ENCODE measurements at places on chromosomes 7 and 10. TPM values are rescaled to one million over a fixed set of nuclear protein-coding genes. Genes with fewer than 3 reads are reported as not detected.

DNA sequence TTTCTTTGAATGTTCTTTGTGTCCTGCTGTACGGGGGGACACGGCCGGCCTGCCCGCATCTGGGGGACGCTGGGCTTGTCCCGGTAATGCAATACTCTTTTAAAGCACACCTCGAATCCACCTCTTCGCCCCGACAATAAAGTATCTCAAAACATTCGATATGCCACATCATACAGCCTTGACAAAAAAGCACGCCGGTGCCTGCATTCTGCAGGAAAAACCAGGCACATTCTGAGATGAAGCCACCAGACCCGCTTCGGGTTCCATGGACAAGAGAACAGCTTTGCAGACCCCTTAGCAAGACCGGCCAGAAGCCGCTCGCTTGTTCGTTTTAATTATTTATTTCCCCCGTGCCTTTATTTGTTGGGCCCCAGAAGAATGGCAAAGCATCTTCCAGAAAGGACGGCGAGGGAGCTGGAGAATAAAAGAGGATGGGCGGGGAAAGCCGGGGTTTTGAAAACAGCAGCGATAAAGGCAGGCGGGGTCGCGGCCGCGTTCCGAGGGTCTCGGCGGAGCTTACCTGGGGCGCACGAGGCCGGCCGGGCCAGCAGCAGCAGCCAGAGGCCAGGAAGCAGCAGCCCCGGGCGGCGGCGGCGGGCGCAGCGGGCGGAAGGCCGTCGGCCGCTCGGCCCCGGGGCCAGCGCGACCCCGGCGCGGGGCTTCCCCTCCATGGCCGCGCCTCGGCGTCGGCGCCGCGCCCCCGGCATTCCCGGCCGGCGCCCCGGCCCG lies 462 bp downstream of the KIAA1549 start:
- DNase-seq: no peak

The SHOC2 gene
- polyA plus RNA-seq: 33.3 TPM

DNA sequence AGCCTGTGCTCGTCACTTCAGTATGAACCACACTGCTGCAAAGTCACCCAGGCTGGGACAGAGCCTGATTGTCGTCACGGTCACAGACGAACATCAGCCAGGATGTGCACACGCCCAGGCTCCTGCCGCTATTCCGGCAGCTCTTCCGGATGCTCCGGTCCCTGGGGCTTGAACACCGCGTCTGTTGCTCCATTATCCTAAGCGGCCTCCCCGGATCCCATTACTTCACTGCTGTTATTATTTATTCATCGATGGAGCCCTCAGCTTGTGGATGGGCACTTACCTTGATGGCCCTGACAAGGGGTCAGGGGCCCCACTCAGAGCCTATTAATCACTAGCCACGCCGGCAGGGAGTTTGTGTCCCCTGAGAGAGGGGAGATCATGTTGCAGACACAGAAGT lies 120.8 kb upstream of the PCBD1 start:
- DNase-seq: no peak

The SPDYE9 gene
- 0.06 TPM for polyA plus RNA-seq

The PARD3 gene
- polyA plus RNA-seq: 34.4 TPM

- no peak for DNase-seq
Observed at GRCh38 chr7:46387646-46388045, 466.6 kb upstream of the IGFBP3 start.

DNA sequence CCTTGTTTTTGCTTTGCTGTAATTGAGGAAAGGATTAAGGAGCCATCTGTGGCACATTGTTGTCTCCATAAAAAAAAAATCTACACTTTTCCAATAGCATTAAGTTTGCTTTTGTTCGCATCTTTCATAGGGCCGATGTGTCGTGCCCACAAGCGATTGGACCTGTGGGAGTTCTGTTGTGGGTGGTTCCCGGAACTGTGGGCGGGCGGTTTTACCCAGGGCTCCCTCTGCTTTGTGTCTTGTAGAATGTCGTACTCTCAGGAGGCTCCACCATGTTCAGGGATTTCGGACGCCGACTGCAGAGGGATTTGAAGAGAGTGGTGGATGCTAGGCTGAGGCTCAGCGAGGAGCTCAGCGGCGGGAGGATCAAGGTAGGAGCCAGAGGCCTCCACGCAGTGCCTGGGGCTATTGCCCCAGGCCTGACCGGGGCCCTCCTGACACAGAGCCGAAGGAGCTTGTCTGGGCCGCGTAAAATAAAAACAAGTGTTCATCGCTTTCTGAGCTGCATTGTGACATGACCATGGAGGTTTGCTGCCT lies 92.4 kb downstream of the ACTR3B start:
- DNase-seq: no peak

The CHRM2 gene
- 85.6 TPM for polyA plus RNA-seq

DNA sequence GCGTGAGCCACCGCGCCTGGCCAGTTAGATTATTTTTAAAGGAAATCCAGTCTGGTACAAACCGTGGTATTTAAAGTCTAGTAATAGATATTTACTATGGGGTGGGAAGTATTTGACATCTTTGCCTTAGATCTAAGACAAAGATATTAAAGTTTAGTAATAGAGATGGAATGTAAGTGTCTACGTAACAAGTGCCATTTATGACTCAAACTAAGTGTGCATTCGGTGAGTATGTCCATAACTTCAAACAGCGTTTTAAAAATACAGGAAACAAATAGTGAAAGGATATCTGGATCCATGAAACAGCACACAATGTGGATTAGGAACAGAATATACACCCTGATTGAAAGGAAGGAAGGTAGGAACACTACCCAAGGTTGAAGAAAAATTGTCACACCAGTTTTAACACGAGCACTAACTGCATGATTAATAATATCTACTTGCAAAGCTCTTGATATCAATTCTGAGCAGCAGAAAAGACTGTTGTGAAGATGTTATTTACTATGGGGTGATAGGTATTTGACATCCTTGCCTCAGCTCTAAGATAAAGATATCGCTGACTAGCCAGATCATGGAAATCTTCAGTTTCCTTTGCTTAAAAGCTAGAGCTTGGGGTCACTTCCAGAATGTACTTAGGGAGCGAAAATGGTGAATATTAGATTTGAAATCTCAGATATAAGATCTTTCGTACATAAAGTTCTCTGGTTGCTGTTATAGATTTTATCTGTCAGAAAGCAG lies 48.7 kb downstream of the EPC1 start:
- DNase-seq: peak; percentile 23

The GIMAP5 gene
- not detected for polyA plus RNA-seq

- peak; percentile 26 for DNase-seq
Observed at GRCh38 chr10:74244097-74244685, 93.2 kb downstream of the ADK start.

DNA sequence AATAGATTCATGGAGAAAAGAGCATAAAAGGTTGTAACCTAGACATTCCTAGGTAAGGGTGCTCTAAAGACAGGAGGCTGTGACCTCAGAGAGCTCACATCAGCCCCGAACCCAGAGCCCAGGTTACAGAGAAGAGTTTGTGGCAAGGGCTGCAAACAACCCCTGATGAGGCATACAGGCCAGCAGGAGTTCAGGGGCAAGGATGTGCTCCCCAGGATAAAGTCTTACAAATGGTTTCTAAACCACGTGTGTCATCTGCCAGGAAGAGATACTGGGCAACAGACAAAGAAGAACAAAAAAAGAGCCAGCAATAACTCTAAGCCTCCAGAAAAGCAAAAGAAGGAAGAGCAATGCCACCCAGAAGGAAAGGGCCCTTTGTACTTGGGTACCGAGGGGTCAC lies 27.7 kb downstream of the NCAPG2 start:
- no peak for DNase-seq

The TEX47 gene
- not detected for polyA plus RNA-seq

The EIF5AL1 gene
- polyA plus RNA-seq: 1.4 TPM

- no peak for DNase-seq
Observed at GRCh38 chr10:1376384-1376945, 320.3 kb downstream of the WDR37 start.

The VAX1 gene
- polyA plus RNA-seq: not detected

- no peak for DNase-seq
Observed at GRCh38 chr7:55272328-55272727, 92.8 kb upstream of the LANCL2 start.

GRCh38 chr7:143382791-143383641 lies 1.9 kb downstream of the ZYX start:
- DNase-seq: no peak

DNA sequence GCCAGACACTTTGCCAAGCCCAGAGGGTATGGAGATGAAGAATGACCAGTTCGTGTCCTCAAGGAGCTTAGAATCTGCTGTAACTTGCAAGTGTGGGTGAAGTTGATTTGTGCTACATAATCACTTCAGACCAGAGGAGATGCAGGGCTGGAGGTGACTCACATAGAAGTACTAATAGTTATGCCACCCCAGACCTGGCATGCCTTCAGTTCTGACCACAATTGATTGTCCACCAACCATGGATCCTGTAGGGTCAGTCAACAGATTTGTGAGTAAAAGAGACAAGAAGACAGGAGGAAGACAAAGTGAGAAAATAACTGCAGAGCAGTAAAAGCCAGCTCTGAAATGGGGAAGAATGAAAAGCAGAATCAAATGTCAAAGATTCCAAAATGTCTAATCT lies 51.2 kb upstream of the BMPER start:
- no peak for DNase-seq

The ADAM12 gene
- polyA plus RNA-seq: 8.0 TPM

The SCIN gene
- not detected for polyA plus RNA-seq

The TET1 gene
- 2.4 TPM for polyA plus RNA-seq

GRCh38 chr7:24582166-24582565 lies 8.9 kb downstream of the PALS2 start:
- no peak for DNase-seq

All from AG04450 (cell line).